ENCODE measurements at places on chromosomes 6 and 20.

GRCh38 chr20:58308680-58309527 lies 611 bp upstream of the RAB22A start:
- no peak for DNase-seq

DNA sequence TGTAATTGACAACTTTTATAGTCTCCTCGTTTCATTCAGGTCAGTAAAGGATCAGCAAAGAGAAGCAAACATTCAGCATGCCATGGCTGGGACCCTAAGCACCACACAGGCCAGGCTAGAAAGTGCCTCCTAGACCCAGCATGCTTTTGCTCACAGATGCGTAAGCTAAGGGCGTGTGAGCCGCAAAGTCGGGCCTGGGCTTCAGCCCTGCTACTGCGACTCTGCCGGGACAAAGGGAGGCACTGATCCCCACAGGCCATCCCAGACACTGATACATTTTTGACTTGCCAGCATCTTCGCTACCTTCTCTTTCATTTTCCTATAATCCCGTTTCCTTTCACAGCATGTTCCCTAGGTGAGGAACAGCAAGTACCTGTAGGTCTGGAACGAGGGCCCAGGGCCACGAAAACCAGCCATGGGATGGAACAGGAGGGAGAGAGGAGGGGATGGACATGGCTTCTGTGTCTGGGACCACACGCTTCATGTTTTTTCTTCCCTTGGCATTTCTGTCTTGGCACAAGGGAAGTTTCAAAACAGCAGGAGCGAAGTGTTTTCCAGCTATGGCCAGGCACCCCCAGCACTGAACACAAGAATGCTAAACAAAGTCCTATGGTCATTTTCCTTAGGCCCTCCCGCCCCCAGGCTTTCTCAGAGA lies 42.6 kb downstream of the IRF4 start:
- DNase-seq, result no peak

GRCh38 chr20:46206992-46207549 lies 89.0 kb downstream of the CD40 start:
- DNase-seq, result no peak

DNA sequence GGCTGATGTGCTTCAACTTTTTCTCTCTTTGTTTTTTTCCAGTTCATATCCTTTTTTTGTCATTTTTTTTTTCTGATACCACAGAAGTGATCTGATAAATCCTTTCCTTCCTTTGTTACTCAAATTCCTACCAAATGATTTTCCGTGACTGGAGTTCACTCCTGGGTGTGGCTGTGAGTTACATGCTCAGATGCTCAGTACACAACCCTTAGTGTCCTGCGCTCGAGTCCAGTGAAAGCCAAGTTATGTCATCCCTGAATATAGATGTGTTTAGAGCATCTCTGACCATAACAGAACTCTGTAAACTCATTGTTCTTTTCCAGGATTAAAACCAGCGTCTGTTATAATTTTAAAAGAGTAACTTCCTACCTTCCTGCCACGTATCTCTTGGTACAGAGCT lies 147.2 kb upstream of the AKAP12 start:
- DNase-seq, result no peak

DNA sequence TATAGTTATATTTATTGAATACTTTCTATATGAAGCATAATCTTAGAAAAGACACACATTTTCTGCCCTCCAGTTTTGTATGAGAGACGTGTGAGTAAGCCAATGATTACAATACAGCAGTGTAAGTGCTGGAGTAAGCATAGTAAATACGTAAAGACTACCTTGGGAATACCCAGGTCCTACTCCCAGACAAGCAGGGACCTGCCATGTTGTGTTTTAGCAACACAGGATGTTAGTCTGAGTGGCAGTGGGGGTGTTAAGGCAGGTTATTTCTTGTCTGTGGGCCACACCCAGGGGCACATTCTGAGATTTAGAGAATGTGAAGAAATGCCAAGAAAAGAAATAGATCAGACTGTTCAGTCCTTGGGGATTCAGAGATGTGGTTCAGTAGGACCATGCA lies 34.3 kb upstream of the RNF144B start:
- DNase-seq, result no peak

DNA sequence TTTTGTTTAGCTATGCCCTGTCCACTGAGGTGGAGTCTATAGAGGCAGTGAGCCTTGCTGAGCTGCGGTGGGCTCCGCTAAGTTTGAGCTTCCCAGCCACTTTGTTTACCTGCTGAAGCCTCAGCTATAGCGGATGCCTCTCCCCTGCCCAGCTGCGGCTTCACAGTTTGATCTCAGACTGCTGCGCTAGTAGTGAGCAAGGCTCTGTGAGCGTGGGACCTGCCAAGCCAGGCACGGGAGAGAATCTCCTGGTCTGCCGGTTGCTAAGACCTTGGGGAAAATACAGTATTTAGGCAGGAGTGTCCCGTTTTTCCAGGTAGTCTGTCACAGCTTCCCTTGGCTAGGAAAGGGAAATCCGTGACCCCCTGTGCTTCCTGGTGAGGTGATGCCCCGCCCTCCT lies 138.4 kb downstream of the SMAP1 start:
- no peak for DNase-seq

GRCh38 chr20:49207076-49207475 lies 12.1 kb upstream of the DDX27 start:
- DNase-seq, result no peak

GRCh38 chr6:360764-361373 lies 30.7 kb upstream of the IRF4 start:
- no peak for DNase-seq

- peak; percentile 50 for DNase-seq
Observed at GRCh38 chr6:80003826-80004172, 650 bp upstream of the TTK start.

DNA sequence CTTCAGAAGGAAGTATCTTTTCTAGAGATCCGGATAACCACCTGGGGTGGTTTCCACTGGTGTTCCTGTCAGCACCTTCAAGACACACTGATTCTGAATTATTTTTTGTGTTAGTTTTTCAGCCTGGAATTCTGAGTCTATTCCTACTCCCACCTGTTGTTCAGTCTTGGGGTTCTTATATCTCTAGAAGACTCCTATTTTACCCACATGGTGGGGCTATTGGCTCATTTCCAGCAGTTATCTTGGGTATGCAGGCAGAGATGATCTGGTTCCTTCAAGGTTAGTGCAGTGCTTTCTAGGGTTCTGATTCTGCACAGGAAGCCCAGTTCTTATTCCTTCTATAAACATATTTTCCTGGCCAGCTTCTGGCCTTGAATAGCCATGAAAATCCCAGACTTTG lies 175.6 kb upstream of the PDE7B start:
- peak; percentile 50 for DNase-seq

GRCh38 chr20:37254114-37254878 lies 7.3 kb downstream of the GHRH start:
- no peak for DNase-seq

GRCh38 chr6:5587648-5588047 lies 326.3 kb downstream of the FARS2 start:
- no peak for DNase-seq

DNA sequence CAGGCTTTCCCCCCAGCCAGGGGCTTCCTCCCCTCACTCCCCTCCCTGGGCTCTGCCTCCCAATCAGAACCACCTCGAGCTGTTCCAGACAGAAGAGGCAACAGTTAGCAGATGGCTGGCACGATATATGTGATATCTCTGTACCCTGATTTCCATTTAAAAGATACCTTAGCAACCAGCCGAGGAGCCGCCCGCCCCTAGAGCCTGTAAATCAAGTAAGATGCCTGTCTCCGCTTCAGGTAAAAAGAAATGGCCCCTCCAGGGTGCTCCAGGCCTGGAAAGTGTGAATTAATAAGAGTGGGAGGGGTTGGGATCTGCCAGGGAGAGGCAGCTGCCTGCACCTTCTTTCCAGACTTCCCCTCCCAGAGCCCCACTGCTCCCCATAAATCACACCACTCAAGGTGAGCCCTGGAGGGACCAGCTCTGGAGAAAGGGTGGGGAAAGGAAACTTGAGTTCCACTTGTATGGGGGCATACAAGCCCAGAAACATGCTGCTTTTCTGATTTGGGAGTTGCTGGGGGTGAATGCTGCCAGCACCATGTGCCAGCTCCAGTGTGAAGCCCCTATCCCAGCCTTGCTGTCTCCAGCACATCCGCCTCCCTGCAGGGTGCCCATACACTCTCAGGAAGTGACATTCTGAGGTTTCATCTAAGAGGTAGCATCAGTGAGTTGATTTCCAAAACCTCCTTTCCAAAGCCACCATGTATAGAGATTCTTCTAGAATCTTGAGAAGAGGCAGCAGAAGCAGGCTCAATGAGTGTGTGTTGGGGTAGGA lies 148.0 kb downstream of the LRFN2 start:
- no peak for DNase-seq

DNA sequence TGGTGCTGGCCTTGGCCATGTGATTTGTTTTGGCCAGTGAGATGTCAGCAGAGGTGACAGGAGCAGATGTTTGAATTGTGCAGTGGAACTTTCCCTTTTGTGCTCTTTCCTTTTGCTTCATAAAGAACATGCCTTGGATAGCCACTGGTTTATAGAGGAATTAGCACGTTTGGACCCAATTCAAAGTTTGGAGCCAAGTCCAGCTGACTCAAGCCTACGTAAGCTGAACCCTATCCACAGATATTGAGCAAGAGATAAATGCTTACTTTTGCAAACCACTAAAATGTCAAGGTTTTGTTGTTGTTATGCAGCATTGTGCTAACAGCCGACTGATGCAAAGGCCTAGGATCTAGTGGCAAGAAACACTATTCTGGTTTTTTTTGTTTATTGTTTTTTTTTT lies 230.9 kb upstream of the CITED2 start:
- DNase-seq, result no peak

GRCh38 chr20:7935027-7935551 lies 5.2 kb downstream of the HAO1 start:
- no peak for DNase-seq

GRCh38 chr6:112522587-112522986 lies 175.5 kb downstream of the RFPL4B start:
- no peak for DNase-seq

DNA sequence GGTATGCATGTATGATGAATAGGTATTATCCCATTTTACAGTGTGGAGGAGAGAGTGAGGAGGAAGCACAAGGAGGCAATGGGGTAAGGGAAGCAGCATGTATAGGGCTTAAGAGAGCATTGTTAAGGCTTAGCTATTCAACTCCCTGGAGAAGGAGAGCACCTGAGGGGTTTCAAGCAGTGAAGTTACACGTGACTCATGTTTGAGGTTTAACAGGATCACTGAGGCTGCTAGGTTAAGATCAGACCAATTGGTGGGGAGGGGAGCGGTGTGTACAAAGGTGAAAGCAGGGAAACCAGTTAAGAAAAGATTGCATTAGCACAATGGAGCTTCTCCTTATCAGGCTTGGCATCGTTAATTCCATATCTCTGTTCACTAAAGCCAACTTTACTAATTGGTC lies 64.4 kb upstream of the NHSL1 start:
- no peak for DNase-seq

- DNase-seq, result no peak
Observed at GRCh38 chr20:20956513-20956931, 149.6 kb downstream of the LINC00237 start.

GRCh38 chr6:150485161-150485958 lies 114.3 kb upstream of the PLEKHG1 start:
- DNase-seq, result no peak

DNA sequence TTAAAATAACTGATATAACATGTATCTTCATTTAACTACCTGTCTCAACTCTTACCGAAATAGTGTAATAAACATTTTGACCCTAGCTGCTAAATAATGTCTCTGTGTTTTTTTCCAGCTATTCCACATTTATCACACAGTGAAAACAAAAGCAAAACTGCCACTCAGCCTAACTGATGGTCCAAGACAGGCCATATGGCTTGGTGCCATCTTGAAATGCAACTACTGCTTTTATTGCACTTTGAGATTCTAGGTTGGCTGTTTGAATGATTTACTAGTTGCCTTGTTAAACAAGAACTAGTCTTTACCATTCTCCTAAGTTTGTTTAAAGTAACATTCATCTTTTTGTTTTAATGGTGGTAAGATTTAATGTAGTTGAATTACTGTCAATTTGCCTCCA lies 739.8 kb downstream of the TFAP2A start:
- no peak for DNase-seq

- no peak for DNase-seq
Observed at GRCh38 chr6:88705601-88706000, 257.8 kb downstream of the RNGTT start.

DNA sequence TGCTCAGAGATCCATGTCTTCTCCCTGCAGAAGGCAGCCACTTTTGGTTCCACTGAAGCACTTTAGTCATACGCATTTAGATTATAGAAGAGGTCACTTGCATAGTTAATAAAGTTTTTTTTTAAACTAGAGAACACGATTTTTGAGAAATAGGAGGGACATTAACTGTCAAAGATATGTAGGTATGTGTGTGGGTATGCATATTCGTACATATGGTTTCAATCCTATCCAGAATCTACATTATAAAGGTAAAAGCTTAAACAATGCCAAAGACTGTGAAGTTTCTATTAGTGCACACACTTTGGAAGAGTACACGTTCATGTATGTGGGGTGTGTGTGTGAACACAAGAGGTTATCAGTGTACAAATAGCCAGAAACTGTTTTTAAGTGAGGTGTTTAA lies 103.2 kb downstream of the BTBD3 start:
- DNase-seq, result no peak

DNA sequence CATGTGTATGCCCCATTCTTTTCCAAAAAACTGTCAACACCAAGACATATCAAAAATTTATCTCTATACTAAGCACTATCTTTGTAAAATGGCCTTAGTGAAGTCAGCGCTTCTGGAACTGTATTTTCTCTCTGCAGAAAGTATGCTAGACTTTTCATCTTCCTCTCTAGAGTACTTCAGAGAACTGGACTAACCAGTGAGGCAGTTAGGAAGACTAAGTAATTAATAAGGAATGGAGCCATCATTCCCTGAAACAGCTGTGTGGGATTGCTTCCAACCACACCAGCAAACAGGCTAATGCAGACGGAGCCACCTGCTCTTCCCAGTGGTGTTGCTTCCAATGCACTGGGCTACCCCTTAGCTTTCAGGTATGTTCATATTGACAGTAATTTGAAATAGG lies 169.1 kb upstream of the FUT9 start:
- DNase-seq, result no peak

- DNase-seq, result no peak
Observed at GRCh38 chr6:50093116-50093937, 43.6 kb upstream of the DEFB112 start.

GRCh38 chr20:21031666-21032065 lies 74.5 kb downstream of the LINC00237 start:
- no peak for DNase-seq

DNA sequence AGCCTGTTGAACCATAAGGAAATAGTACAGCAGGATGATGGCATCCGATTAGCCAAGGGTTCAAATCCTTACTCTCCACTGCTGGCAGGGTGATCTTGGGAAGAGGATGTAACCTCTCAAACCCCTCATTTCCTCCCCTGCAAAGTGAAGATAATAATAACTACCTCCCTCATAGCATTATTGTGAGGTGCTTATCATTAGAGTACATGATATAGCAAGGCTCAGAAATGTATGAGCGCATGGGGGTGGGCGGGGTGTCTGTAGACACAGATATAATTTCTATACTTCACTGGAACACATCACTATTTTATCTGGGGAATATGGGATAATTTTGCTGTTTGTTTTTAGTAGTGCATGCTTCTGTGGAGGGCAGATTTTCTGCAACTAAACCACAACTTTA lies 89.8 kb upstream of the LAMP5 start:
- DNase-seq, result no peak
